ENCODE measurements at places on chromosomes 3 and 15. TPM values are rescaled to one million over a fixed set of nuclear protein-coding genes. Genes with fewer than 3 reads are reported as not detected.

GRCh38 chr3:72427624-72428023, 420.6 kb downstream of the SHQ1 start:
- DNase-seq = no peak

- no peak for DNase-seq
These were observed 6.0 kb downstream of the CCDC12 start for GRCh38 chr3:46970391-46971091.

GRCh38 chr15:58454950-58455401, 23.2 kb downstream of the LIPC start:
- DNase-seq = no peak

DNA sequence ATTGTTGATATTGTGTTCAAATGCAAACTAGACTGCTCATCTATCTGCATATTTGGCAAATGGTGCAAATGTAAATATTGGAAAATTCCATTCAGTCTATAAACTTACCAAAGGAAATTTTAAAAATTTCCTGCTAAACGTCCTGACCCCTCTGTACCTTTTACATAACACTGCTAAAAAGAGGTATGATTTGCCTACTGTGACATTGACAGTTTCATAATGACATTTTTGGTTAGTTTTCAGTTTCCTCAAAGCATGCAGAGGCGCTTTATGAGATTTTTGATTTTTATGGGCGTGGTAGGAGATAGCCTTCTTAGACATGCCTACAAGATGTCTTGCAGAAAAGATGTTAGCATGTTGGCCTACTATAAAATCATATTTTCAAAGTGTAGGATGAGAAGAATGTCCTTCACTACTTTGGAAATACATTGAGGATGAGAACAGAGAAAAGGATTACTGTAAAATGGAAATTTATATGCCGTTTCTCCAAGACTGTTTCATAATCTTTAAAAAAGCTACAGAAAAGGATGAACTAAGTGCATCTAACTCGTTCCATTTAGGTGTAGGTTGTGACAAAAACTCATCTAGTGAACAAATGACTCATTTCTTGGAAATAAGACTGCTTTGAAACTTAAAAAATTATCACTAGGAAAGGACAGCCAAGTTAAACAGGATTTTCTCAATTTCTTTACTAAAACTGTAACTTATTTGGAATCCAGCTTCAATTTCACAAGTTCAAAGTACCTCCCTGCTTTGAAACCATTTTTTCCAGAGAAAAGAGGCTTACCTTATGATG, 14.5 kb upstream of the ISLR start:
- DNase-seq = no peak

DNA sequence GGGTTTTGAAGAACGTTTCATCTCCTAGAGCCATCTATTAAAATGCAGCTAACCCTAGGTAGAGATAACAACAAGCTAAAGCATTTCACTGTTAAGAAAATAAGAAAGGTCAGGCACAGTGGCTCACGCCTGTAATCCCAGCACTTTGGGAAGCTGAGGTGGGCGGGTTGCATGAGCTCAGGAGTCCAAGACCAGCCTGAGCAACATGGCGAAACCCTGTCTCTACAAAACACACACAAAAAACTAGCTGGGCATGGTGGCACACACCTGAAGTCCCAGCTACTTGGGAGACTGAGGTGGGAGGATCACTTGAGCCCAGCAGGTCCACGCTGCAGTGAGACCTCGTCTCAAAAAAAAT, 5.4 kb upstream of the TBC1D5 start:
- DNase-seq = no peak

GRCh38 chr15:40471808-40472150, 995 bp downstream of the CHST14 start:
- DNase-seq = peak; percentile 12

GRCh38 chr15:91922646-91923547, 69.4 kb downstream of the SLCO3A1 start:
- DNase-seq = no peak

DNA sequence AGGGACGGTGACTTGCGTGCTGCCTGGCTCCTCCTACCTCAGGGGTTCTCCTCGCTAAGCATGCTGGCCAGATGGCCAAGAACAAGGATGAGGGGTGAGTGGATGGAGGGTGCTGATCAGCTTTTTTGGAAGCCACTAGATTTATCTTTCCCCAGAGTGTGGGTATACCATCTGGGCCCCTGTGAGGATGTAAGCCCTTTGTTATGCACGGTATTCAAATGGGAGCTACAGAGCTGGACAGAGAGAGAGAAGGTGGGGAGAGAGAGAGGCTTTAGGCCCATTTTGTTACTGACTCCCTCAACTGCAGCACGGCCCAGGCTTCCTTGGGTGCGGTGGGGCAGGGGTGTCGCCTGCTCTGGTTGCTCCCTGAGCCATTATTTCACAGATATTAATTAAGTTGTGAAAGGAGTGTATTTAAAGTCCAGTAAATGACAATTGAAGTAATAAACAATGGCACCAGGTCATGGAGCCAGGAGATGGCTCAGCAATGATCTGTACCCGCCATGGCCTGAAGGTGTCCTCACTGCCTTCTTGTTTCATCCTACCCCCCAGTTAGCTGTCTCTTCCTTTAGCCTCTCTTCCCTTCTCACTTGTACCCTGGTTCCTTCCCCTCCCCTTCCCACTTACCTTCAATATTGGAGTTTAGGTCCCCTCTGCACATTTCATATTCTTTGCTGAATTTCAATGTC, 158.0 kb downstream of the CLSTN2 start:
- no peak for DNase-seq

DNA sequence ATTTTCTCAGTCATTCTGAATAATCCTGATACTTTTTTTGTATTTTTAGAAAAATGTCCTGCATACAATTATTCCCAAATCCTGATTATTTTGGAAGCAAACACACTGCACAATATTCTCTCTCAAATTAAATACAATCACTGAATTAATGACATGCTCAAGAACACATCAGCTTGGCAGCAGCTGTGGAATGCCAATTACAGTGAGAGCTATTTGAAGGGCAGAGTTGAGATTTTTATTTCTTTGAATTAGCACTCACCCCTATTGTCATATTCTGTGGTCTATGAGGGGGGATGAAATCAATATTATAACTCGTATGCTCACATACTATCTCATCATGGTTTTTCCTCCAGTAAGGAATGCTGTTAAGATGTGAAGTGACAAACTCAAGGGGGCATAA, 312.2 kb downstream of the CNTN3 start:
- DNase-seq = no peak

DNA sequence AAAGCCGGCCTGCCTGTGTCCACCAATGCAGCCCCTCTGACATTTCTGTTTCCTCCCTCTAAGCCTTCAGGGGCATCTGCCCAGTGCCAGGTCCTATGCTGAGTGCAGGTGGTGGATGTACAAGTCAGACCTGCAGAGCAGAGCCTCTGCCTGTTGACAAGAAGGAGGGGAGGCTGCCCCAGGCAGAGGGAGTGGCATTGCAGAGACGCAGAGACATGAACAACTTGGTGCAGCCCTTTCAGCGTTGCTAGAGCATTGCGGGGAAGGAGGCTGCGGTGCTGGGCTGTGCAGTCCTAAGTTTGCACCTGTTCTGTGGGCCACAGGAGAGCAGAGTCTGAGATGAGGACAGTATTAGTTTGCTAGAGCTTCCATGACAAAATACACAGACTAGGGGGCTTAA, 65.2 kb downstream of the LSM3 start:
- DNase-seq = no peak

DNA sequence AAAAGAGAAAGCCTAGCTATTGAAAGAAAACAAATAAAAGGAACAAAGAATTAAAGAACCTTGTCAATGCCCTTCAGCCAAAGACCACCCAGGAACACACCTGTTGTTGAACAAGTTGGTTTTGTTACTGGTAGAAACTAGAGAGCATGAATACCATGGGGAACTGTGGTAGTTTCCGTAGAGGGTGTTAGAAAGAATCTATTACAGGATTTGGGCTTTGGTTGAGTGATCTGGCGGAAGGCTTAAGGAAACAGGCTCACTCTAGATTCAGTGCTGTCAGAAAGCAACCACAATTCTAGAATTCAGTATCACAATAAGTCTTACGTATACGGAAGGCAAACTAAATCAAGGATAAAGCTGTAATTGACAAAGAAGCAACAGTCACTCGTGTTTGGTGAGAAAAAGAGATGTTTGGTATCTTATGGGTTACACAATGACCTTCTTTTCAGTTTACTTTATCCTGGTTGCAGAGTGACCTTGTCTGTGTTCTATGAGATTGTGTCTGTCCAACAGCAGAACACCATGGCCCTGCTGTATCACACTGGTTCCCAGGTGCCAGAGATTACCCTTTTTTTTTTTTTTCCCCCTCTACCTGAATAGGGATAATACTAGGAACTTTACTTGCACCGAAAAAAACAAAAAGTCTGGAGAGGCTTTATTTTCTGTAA, 265.9 kb downstream of the SHQ1 start:
- DNase-seq = no peak

Gene ANKDD1A
- polyA plus RNA-seq = 4.7 TPM

Gene PLA2G4D
- 0.18 TPM for polyA plus RNA-seq

Gene SLC2A2
- 15.3 TPM for polyA plus RNA-seq

Gene MESP2
- polyA plus RNA-seq = 0.37 TPM

Gene C3orf20
- 0.10 TPM for polyA plus RNA-seq

Gene CIDEC
- not detected for polyA plus RNA-seq

Gene KLHL40
- not detected for polyA plus RNA-seq
